ENCODE measurements at places on chromosomes 3 and 15.

- DNase-seq: no peak
Observed at GRCh38 chr3:171939578-171939977, 96.4 kb downstream of the TMEM212 start.

DNA sequence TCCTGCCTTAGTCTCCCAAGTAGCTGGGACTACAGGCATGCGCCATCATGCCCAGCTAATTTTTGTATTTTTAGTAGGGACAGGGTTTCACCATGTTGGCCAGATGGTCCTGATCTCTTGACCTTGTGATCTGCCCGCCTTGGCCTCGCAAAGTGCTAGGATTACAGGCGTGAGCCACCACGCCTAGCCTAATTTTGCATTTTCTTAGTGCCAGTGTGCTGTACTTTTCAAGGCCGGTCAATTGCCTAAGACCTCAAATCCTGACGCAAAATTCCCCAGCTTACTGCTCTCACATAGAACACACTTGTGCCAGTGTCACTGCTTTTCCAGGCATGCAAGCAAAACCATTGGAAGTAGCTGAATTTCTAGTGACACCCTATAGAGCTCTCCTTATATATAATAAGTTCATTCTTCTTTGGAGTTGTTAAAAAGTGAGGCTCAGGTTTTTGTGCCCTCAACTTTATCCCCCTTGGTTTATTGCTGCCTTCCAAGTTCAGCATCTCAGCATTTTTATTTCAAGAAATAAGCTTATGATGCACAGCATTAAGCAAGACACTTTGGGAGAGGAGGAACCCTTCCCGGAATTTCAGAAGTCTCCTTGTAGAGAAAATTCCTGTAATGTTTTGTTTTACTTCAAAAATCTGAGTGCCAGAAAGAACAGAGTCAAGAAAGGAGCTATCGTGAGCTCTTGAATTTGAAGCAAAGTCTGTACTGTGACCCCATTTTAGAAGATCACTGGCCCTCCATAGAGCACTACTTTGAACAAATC is 93.2 kb downstream of the FILIP1L start:
- DNase-seq: no peak

DNA sequence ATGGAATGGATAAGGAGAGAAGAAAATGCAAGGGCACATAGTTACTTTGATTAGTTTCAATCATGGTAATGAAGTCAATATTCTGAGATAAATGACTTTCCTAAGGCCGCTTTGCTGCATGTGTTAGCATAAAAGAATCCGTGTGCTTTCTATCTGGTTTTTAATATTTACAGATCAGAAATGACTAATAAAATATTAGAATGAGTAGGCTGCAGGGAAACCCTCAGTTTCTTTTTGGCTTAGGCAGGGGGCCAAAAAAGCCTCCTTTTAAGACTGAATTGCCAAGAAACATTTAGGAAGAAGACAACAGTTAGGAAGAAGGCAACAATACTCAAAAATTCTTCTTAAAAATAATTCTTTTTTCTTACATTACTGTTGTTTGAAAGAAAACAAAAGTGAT is 11.6 kb downstream of the NEK11 start:
- DNase-seq: no peak

- DNase-seq: no peak
Observed at GRCh38 chr3:197802779-197803459, 11.9 kb downstream of the LRCH3 start.

GRCh38 chr15:40420793-40421192 is 15.2 kb downstream of the IVD start:
- no peak for DNase-seq

- peak; percentile 18 for DNase-seq
Observed at GRCh38 chr3:64188810-64189560, 36.3 kb downstream of the PRICKLE2 start.

GRCh38 chr15:62833646-62834045 is 208.9 kb upstream of the TPM1 start:
- no peak for DNase-seq

- DNase-seq: no peak
Observed at GRCh38 chr3:89049119-89049518, 58.3 kb upstream of the EPHA3 start.

DNA sequence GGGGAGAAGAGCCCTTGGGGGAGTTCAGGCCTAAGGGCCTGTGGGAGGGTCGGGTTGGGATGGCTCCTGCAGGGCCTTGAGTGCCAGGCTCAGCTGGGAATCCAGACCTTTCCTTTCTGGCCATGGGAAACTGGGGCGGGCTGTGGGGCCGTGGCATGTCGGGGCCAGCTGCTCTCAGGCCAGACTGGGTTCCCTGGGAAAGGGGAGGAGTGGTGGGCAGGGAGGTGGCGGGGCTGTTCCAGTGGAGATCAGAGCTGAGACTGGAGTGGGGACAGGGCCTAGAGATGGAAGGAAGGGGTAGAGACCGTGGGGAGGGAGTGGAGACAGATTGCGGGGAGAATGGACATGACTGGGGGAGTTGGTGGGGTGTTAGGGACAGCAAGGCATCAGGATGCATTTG is 20.3 kb downstream of the FBLN2 start:
- no peak for DNase-seq

- no peak for DNase-seq
Observed at GRCh38 chr3:153843994-153844393, 277.2 kb upstream of the ARHGEF26 start.

GRCh38 chr3:187997946-187998561 is 155.9 kb upstream of the LPP start:
- no peak for DNase-seq

- DNase-seq: no peak
Observed at GRCh38 chr3:193641440-193641775, 48.4 kb downstream of the OPA1 start.

GRCh38 chr3:191094057-191094845 is 104.8 kb upstream of the OSTN start:
- DNase-seq: peak; percentile 24

DNA sequence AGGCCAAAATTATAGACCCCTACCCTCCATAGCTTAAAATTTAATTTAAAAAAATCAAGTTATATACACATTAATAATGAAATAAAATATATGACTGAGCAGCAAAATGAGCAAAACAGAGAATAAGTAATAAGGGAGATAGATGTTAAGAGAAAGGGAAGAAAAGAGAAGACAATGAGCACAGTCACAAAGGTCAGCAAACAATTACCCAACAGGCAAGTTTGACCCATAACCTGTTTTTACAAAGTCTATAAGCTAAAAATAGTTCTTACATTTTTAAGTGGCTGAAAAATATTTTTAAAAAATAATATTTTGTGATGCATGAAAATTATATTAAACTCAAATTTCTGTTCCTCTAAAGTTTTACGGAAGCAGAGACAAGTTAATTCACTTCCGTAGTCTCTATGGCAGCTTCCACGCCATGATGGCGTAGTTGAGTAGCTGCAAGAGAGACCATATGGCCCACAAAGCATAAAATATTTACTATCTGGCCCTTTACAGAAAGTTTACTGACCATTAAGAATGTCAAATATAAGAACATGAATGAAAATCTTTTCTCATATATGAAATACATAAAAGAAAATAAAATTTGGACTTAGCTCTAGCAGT is 47.5 kb downstream of the ACAP2 start:
- DNase-seq: no peak

GRCh38 chr15:40267670-40268069 is 15.2 kb downstream of the ANKRD63 start:
- DNase-seq: no peak

GRCh38 chr3:20776692-20777091 is 590.7 kb upstream of the SGO1 start:
- DNase-seq: no peak

DNA sequence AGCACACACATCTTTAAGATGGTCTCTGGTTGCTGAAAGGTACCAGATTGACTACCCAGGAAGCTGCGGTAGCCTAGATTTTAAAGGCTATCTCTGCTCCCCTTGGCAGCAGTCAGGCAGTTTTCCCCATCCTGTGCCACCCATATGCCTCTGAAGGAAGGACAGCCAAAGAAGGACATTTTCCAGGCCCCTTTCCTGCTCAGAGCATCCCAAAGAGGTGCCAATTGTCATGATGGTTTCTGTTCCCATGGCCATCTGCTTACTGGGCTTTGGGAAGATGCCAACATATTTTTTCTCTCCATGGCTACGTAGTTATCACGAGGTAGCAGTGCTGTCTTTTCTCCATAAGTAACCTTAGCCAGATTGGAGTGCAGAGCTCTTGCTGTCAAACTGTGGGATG is 39.7 kb downstream of the UNC13C start:
- DNase-seq: no peak

- no peak for DNase-seq
Observed at GRCh38 chr3:32137870-32138269, 31.4 kb downstream of the GPD1L start.

- DNase-seq: no peak
Observed at GRCh38 chr3:151599103-151599672, 134.5 kb upstream of the AADACL2 start.

- no peak for DNase-seq
Observed at GRCh38 chr3:17357035-17357710, 385.3 kb downstream of the TBC1D5 start.

- DNase-seq: no peak
Observed at GRCh38 chr3:168709073-168709472, 613.3 kb upstream of the GOLIM4 start.

- no peak for DNase-seq
Observed at GRCh38 chr3:184737641-184738505, 26.0 kb upstream of the MAGEF1 start.

DNA sequence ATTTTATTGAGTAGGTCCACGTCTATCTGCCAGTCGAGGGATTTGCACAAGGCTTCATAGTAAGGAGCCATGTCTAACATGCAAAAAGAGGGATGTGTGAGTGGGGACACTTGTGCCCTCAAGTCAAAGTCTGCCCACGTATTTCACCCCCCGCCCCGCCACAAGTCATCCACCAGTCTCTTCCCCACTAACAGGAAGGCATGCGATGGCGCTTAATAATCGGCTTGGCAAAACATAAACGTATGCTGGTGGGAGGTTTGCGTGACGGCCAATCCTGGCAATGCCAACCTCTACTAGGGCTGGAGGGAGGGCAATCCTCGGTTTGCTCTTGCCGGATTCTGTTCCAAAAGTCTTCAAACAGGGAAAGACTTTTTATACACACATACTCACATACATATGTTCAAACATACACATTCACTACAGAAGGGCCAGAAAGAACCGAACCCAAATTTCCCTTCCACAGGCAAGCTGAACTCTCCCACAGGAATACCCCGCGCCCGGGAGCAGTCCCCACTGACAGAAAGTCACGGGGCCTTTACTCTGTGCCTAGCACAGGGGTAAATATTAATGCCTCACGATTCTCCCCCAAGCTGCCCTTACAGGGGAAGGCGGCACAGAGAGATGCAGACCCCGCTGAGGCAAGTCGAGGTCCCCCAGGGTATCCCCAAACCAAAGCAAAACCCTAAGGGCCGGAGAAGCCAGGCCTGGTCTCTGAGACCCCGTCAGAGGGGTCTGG is 675 bp downstream of the PSMD6 start:
- DNase-seq: no peak

- no peak for DNase-seq
Observed at GRCh38 chr15:34914317-34914716, 55.2 kb downstream of the AQR start.

GRCh38 chr15:47439146-47440111 is 277.9 kb upstream of the SEMA6D start:
- DNase-seq: no peak

DNA sequence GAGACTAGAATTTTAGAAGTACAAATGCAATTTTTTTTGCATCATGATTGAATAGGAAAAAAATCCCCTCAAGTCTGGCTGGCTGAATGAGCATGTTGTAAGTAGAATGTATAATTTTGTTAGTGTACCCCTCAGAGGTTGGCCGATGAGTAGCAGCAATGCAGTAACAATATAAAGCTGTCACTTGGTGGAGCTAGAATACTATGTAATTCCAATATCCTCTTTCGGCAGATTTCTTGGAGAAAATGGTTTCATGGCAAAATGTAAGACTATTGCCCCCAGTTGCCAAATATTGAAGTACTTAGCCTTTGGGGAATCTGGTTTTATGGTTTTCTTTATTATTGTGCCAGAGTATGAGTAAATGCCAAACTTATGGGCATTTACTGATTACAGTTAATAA is 39.8 kb upstream of the SGO1 start:
- DNase-seq: peak; percentile 1

DNA sequence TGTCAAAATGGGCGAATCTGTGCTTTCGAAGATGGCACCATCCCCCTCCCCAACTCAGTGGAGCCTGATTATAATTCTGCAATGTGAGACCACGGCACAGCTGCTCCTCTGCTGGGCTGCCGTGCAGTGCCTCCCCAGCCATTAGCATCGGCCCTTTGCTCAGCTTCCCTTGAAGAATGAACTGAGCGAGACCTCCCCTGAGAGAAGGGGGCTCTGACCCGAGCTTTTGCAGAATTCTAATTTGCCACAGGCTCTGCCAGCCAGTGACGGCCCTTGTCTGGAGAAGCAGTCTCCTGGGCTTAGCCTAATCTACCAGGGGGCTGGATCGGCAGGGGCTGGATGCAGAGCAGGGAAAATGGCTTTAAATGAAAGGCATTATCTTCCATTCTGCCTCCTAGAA is 57.2 kb downstream of the GLDN start:
- no peak for DNase-seq

DNA sequence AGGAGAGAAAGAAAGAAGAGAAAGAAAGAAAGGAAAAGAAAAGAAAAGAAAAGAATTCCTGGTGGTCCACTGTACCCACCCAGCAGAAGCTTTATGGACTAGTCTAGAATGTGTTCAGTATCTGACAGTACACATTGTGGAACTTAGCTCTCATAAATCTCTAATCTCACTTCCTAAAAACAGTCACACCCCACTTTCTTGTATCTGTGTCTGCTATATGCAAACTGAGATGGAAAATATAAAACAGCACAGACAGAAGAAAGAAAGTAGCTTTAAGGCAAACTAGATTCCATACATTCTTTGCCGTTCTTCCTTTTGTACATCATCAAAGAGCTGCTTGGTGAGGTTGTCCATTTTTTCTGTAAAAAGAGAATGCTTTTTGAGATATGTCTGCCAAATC is 41.1 kb upstream of the GNB5 start:
- DNase-seq: no peak

DNA sequence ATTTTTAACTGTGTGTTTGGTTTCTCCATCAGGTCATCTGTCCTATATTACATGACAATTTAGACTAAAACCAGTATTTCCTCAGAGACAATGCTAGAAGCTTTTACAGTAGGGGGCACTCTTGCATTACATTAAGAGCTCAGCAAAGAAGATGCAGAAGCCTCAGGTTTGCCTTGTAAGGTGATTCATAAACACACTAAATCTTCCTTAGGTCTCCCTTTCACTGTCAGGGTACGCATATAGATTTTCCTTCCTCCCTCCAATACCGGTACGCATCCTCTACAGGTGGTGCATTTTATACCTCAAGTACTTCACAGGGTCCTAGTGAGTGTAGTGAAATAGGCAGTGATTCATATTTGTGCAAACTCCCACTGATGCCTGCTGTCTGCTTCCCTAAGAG is 46.5 kb downstream of the CD86 start:
- peak; percentile 36 for DNase-seq

- DNase-seq: no peak
Observed at GRCh38 chr3:128007033-128007424, 45.2 kb upstream of the SEC61A1 start.

- no peak for DNase-seq
Observed at GRCh38 chr15:51180011-51180410, 85.3 kb upstream of the TNFAIP8L3 start.

GRCh38 chr15:27768732-27769475 is 330.2 kb downstream of the OCA2 start:
- no peak for DNase-seq

GRCh38 chr3:43854916-43855315 is 164.2 kb downstream of the ABHD5 start:
- DNase-seq: no peak

- DNase-seq: no peak
Observed at GRCh38 chr3:119311081-119311925, 17.1 kb downstream of the ARHGAP31 start.

Data from Panc1 (cell line).